ENCODE measurements at places on chromosomes 13 and 19. TPM values are rescaled to one million over a fixed set of nuclear protein-coding genes. Genes with fewer than 3 reads are reported as not detected.

DNA sequence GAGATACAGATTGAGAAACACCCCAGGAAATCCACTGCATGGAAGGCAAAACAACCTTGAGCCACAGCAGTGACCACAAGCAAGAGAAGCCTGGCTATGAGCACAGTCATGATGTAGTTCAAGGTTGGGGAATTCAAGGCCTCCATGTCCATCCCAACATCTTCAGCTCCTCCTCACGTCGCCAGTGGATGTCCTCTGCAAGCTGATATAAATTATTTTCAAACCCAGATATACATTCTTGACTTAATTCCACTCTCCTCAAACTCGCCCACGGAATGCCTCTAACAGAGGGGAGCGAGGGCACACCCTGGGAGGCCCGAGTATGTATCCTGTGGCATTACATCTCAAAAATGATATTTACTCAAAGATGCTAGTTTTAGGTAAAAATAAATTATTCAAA lies 105.5 kb downstream of the SHISA2 start:
- DNase-seq: no peak
- no peak overlapping the region for H3K4me3 ChIP-seq
- H3K27ac ChIP-seq: no peak overlapping the region
- H3K4me1 ChIP-seq: peaks cover 14% of the 10 kb centered on the region

GRCh38 chr13:33069365-33069764 lies 53.1 kb downstream of the KL start:
- H3K4me3 ChIP-seq: no peak overlapping the region
- H3K4me1 ChIP-seq: peaks cover 2% of the 10 kb centered on the region
- no peak for DNase-seq
- no peaks in the 10 kb centered on the region for H3K36me3 ChIP-seq
- H3K27me3 ChIP-seq: no peaks in the 10 kb centered on the region

- H3K4me3 ChIP-seq: no peak overlapping the region
- H3K27ac ChIP-seq: no peak overlapping the region
- no peak for DNase-seq
- H3K4me1 ChIP-seq: no peaks in the 10 kb centered on the region
- H3K36me3 ChIP-seq: no peaks in the 10 kb centered on the region
Observed at GRCh38 chr19:28746478-28746877, 466.5 kb downstream of the UQCRFS1 start.

DNA sequence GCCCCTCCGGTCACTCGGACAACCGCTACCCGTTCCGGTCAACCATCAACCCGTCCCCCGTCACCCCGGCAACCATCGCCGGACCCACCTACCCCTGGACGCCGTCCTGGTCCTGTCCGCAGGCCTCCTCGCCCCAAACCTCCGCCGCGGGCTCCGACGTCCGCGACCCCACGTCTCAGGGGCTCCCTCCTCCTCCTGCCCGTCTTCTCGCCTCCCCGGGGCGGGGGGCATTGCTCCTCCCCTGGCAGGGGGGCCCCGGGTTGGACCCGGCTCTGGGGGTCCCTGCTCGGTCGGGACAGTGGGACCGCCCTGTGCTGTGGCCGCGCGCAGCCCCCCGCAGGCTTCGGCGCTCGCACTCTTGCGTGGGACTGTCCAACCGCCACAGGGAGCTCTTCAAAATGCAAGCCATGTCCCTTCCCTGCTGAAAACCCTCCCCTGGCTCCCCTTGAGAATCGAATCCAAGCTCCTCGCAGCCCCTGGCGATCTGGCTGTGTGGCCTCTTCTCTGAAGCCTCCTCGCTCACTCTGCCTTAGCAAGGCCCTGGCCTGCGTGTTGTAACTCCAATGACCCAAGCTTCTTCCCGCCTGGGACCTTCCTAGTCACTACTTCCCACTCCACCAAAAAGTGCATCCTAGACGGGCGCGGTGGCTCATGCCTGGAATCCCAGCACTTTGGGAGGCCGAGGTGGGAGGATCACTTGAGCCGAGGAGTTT lies 8.4 kb downstream of the EPHX3 start:
- no peaks in the 10 kb centered on the region for H3K27me3 ChIP-seq
- no peak for DNase-seq
- H3K4me3 ChIP-seq: peak overlapping the region; percentile 84
- H3K27ac ChIP-seq: peak overlapping the region; percentile 71
- H3K36me3 ChIP-seq: no peaks in the 10 kb centered on the region

GRCh38 chr13:108267347-108267746 lies 2.2 kb upstream of the TNFSF13B start:
- H3K4me3 ChIP-seq: no peak overlapping the region
- H3K4me1 ChIP-seq: peaks cover 18% of the 10 kb centered on the region
- H3K27me3 ChIP-seq: no peaks in the 10 kb centered on the region
- H3K36me3 ChIP-seq: no peaks in the 10 kb centered on the region
- no peak for DNase-seq
- H3K27ac ChIP-seq: no peak overlapping the region

DNA sequence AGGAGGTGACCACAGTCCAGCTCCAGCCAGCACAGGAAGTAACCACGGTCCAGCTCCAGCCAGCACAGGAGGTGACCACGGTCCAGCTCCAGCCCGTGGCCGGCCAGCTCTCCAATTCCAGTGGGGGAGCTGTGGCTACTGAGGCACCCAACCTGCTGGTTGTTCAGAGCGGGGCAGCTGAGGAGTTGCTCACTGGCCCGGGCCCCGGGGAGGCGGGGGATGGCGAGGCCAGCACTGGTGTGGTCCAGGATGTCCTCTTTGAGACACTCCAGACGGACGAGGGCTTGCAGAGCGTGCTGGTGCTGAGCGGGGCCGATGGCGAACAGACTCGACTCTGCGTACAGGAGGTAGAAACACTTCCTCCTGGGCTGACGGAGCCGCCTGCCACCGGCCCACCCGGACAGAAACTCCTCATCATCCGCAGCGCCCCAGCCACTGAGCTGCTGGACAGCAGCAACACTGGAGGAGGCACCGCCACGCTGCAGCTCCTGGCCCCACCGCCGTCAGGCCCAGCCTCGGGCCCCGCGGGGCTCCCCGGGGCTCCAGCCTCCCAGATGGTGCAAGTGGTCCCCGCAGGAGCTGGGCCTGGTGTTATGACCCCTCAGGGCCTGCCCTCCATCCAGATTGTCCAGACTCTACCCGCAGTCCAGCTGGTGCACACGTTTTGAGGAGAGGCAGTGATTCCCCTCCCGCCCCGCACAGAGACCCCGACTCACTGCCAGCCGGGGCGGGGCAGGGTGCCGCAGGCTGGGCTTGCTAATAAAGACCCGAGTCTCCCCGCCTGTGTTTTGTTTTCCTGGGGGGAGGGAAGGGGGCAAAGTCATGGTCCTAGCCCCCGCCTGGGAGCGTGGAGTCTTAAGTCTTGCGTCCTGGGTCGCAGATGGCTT lies 1.0 kb upstream of the NAT14 start:
- no peaks in the 10 kb centered on the region for H3K36me3 ChIP-seq
- peak overlapping the region; percentile 80 for H3K4me3 ChIP-seq
- no peak for DNase-seq
- H3K27me3 ChIP-seq: no peaks in the 10 kb centered on the region
- H3K4me1 ChIP-seq: peaks cover 21% of the 10 kb centered on the region
- no peak overlapping the region for H3K27ac ChIP-seq

DNA sequence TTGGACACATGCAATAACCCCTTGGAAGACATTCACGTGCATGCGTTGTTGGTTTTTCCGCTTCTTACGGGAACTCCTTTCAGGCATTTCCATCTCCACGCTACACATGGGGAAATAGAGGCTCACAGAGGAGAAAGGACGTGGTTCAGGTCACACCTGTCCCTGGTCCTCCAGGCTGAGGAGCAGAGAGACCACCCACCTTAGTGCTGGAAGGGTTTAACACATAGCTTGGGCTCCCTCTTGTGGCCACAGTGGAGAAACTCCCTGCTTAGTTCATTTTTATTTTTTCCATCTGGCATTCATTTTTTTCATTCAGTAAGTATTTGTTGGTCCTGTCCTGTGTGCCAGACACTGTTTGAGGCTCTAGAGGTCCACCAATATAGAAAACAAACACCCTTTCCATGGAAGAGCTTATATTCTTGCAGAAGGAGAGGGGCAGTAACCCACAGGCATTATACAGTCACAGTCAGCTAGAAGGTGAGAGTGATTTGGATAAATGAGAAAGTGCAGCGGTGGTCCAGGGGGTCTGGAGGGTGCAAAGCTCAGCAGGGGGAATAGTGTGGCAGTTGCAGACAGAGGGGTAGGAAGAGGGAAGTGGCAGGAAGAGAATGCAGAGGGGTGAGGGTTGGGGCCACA lies 24.2 kb upstream of the TTYH1 start:
- no peak overlapping the region for H3K27ac ChIP-seq
- DNase-seq: peak; percentile 43
- H3K4me3 ChIP-seq: no peak overlapping the region
- H3K4me1 ChIP-seq: peaks cover 2% of the 10 kb centered on the region

DNA sequence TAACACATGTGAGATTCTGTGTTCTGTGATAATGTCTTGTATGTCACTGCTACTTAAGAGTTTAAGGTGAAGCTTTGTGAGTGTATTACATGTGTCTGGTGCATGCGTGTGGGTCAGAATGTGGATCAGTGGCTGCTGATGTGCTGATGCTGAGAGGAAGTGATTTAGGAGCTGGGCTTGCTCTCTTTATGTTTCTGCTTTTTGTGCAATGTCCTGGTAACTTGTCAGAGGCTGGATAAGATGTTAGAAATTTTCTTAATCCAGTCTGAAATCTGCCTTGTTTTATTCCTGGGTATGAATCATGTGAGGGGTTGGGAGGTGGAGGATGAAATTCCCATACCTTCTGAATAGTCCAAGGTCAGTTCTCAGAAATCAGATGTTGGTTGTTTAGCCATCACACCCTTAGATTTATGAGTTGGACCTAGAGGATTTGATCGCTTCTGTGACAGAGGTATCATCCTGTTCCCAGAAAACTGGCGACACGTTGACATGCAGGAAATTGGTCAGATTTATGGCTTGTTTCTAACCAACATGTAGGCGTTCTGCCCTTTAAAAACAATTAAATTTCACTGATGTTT lies 24.5 kb upstream of the CXCL17 start:
- no peak overlapping the region for H3K4me3 ChIP-seq
- DNase-seq: no peak
- no peak overlapping the region for H3K27ac ChIP-seq

DNA sequence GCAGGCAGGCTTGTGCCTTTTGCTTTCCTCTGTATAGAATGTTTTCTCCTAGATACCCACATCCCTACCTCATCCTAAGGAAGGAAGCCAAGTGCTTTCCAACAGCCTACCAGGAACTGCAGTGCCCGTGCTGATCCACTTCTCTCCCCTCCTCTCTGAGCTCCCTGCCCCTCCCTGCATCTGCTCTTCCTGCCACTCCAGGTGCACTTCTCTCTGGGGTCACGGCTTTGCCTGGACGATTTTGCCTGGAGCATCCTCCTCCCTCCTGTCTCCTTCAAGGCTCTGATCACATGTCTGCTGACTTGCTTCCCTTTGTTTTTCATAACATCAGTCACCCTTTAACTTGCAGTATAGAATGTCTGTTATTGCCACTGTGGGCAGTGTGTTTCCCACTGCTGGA lies 34.7 kb upstream of the IRS2 start:
- H3K27ac ChIP-seq: no peak overlapping the region
- H3K27me3 ChIP-seq: peaks cover 23% of the 10 kb centered on the region
- no peak for DNase-seq
- H3K4me1 ChIP-seq: peaks cover 2% of the 10 kb centered on the region

- H3K4me1 ChIP-seq: peaks cover 12% of the 10 kb centered on the region
- no peak overlapping the region for H3K4me3 ChIP-seq
- peaks cover 4% of the 10 kb centered on the region for H3K27me3 ChIP-seq
Observed at GRCh38 chr13:39326469-39327171, 276.4 kb downstream of the LHFPL6 start.

- no peak overlapping the region for H3K4me3 ChIP-seq
- no peaks in the 10 kb centered on the region for H3K4me1 ChIP-seq
- H3K27me3 ChIP-seq: peaks cover 32% of the 10 kb centered on the region
- DNase-seq: no peak
- H3K36me3 ChIP-seq: no peaks in the 10 kb centered on the region
Observed at GRCh38 chr19:29454109-29454508, 71.7 kb upstream of the VSTM2B start.

DNA sequence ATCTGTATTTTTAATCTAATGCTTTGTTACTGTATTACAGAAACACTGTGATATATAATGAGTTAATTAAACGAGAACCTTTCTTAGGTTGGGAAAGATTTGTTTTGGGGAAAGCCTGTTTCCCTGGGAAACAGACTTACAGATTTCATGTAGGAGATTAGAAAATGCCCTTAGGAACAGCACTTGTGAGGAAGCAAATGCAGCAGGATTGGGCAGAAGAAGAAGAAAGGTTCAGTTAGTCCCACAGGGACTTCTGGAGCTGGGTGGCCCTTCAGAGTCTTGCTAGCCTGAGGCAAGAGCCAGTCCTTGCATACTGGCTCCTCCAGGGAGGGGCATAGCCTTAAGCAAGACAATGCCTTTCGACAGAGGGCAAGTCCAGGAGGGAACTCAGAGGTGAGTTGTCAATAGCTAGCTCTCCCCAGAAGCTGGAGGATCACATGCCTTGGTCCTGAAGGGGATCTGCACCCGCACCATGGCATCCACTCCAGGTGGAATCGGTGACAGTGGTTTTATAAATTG lies 36.8 kb downstream of the N4BP2L1 start:
- peaks cover 6% of the 10 kb centered on the region for H3K4me1 ChIP-seq
- H3K27me3 ChIP-seq: no peaks in the 10 kb centered on the region
- DNase-seq: no peak
- peaks cover 3% of the 10 kb centered on the region for H3K36me3 ChIP-seq

- H3K36me3 ChIP-seq: no peaks in the 10 kb centered on the region
- peak within 1 kb of the TSS; percentile 71 for H3K4me3 ChIP-seq
- peaks cover 10% of the 10 kb centered on the region for H3K4me1 ChIP-seq
- no peak within 1 kb of the TSS for H3K27ac ChIP-seq
- H3K27me3 ChIP-seq: peaks cover 94% of the 10 kb centered on the region
Observed at GRCh38 chr13:26759907-26760831, at the start of gene GPR12. Gene GPR12 (minus strand): TSS chr13:26760786. CDS start chr13:26759827, 959 bp downstream.

DNA sequence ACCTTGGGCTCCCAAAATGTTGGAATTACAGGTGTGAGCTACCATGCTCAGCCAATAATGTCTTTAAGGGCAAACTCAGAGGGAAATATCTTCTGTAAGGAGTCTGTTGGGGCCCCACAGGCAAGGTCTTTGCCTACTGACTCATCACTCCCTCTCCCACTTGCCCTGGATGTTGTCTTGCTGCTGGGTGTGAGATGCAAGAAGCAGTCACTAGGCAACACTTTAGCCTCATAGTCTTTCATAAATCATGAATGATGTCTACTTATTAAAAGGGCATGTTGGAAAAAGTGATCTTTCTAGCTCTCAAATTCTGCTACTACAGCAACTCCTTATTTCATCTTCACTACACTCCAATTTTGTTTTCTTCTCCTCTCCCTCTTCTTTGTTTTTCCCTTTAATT lies 34.6 kb upstream of the SLC10A2 start:
- no peaks in the 10 kb centered on the region for H3K36me3 ChIP-seq
- peak overlapping the region; percentile 37 for H3K27ac ChIP-seq
- peaks cover 26% of the 10 kb centered on the region for H3K4me1 ChIP-seq
- H3K4me3 ChIP-seq: no peak overlapping the region
- no peak for DNase-seq

GRCh38 chr13:101567841-101568240 lies 115.4 kb downstream of the ITGBL1 start:
- peaks cover 9% of the 10 kb centered on the region for H3K4me1 ChIP-seq
- H3K4me3 ChIP-seq: no peak overlapping the region
- H3K36me3 ChIP-seq: no peaks in the 10 kb centered on the region

GRCh38 chr13:87094646-87095045 lies 576.5 kb upstream of the SLITRK5 start:
- no peak overlapping the region for H3K4me3 ChIP-seq
- no peaks in the 10 kb centered on the region for H3K36me3 ChIP-seq
- no peak for DNase-seq
- no peak overlapping the region for H3K27ac ChIP-seq

Gene ZBTB7A
- 27.7 TPM for total RNA-seq

Gene FGF22
- total RNA-seq: 0.38 TPM

Gene LILRA1
- not detected for total RNA-seq

Gene GPC5
- total RNA-seq: 2.7 TPM

Gene FCGBP
- total RNA-seq: 2.5 TPM

Gene LSM7
- total RNA-seq: 149 TPM

Gene CEACAM3
- not detected for total RNA-seq

Gene OVOL3
- total RNA-seq: not detected

Gene NCR1
- not detected for total RNA-seq
